ENCODE measurements at places on chromosomes 4 and X.

DNA sequence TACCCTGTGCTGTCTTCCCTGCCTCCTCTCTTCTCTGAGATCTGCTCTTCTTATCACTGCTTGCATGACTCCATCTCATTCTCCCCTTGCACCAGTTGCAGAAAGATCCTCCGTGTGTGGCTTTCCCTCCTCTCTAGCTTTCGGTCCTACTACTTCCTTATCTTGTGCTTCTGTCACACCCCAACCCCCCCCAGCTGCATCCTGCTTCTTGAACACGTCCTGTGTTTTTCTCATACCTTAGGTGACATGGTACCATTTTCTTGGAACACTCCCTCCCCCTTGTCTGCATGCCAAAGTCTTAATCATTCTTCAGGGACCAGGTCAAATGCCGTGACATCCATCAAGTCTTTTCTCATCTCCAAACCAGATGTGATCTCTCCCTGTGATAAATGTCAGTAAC lies 46.4 kb downstream of the FHL1 start:
- DNase-seq: peak; percentile 29

DNA sequence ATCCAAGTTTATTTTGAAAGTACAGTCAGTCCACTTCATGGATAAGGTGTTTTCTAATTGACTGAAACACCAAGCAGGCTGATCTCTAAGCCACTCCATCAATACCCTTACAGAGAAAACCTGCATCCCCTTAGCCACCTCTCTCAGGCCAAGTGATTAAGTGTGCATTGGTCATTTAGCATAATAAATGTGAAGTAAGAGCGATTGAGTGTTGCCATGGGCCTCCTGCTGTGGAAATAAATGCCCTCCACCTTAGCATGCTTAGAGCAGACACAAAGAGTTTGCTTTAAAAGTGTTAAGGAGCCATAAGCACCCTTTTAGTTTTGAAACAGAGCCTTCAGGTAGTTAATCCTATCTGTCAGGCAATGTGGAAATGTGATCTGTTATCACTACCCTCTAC lies 386.5 kb downstream of the GPAT3 start:
- DNase-seq: no peak

- DNase-seq: no peak
Measured at GRCh38 chr4:75048208-75048879, 115.4 kb downstream of the PARM1 start.

- no peak for DNase-seq
Measured at GRCh38 chr4:54566608-54567007, 91.1 kb upstream of the KIT start.

DNA sequence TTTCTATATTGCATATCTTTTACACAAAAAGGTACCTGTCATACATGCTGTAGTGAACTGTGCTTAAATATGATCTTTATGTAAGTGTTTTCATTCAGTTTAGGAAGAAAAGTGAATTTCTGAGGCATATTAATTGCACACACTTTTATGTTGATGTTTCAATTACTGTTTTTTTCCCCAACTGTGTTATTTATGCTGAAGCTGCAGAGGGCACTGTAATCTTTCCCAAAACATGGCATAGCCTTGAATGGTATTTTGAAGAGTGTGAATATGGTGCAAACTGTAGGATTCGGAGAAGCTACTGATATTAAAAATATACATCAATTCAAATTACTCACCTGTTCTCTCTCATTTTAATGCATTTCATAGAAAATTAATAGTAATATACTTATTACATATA lies 6.0 kb upstream of the CENPE start:
- no peak for DNase-seq

DNA sequence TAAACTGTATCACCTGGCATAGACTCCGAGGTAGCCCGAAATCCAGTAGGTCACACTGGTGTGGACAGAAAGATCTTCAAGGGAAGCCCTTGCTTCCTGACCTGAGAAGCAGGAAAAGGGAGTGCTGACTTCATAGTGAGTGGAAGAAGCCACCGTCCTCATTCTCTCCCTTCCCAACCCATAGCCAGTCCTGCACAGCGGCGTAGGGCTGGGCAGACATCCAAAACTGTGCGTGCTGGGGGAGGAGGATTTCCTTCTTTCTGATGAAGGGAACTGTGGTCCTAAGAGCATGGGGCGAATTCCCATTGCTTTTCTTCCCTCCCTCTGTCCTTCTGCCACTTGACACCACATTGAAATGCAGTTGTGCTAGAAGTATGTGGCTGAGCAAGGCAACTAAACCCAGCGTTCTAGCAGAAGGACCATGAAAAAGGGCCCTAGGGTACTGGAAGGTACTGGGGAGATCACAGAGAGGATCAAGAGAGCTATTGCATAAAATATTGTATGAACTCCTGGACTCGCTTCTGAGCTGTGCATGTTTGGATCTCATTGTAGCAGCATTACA lies 66.9 kb downstream of the STOX2 start:
- DNase-seq: no peak

- no peak for DNase-seq
Measured at GRCh38 chrX:13581554-13581953, 12.2 kb downstream of the EGFL6 start.

DNA sequence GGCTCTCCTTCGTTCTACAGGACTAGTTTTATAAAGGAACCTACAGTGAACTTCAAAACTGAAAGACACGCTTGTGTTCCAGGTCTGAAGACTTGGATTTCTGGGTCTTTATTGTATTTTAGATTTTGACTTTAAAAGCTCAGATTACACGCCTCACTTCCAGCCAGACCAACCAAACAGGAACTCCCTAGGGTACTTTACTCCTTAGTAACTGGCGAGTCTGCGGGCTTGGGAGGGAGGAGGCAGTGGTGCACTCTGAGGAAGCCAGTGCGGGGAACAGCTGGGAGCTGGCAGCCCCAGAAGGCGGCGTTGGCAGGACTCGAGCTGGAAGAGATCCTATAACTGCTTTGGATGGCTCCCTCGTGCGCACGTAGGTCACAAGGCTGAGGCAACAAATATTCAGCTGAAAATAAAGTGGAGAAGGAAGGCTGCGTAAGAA lies 391 bp upstream of the PHKA1 start:
- DNase-seq: no peak

DNA sequence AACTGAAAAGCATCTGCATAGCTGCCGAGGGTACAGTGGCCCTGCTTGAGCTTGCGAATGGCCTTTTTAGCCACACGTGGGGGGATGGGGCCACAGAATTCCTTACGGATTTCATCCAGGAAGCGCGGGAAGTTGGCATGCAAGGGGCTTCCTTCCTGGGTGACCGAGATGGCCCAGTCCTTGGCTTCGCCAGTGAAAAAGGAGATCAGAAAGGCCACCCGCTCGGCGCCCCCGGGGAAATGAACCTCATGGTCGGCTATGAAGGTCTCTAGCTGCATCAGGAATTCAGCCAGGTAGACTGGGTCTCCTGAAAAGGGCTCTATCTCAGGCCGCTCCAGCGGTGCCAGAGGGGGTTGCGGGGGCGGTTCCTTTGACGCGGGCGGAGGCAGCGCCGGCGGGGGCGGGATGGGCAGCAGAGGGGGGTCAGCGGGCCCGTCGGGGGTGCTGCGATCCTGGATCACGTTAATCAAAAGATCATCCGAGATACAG lies 909 bp downstream of the RTL5 start:
- no peak for DNase-seq

GRCh38 chr4:54066718-54067129 lies 2.3 kb upstream of the CHIC2 start:
- no peak for DNase-seq

GRCh38 chrX:2954541-2954940 lies 25.4 kb upstream of the ARSD start:
- no peak for DNase-seq

DNA sequence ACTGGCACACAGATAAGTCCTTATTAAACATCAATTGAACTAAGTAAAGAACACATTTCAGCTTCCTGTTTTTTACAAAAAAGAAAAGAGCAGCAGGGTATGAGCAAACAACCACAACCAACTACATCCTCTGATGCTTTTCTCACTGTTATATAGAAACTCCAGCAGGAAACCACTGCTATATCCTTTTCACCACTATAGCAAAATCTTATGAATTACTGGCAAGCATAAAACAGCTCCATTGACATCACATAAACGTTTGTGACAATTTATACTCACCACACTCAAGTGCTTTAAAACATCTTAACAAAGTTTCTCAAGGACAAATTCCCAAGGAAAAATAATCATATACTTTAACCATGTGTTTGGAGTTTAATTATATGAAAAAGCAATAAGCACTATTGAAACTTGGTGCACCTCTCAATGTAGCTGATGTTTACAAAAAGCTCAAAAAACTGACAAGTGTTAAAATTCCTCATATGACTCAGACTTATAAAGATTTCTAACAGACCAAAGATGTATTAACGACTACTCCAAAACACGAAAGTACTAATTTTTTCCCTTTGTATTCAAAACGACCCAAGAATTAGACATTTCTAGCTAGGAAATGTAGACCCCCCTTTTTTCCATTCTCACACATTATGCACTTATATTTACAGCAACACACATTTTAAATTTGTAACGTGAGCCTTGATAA lies 12.9 kb downstream of the GPRIN3 start:
- peak; percentile 50 for DNase-seq

- DNase-seq: no peak
Measured at GRCh38 chrX:149152941-149153340, 352.2 kb downstream of the IDS start.

DNA sequence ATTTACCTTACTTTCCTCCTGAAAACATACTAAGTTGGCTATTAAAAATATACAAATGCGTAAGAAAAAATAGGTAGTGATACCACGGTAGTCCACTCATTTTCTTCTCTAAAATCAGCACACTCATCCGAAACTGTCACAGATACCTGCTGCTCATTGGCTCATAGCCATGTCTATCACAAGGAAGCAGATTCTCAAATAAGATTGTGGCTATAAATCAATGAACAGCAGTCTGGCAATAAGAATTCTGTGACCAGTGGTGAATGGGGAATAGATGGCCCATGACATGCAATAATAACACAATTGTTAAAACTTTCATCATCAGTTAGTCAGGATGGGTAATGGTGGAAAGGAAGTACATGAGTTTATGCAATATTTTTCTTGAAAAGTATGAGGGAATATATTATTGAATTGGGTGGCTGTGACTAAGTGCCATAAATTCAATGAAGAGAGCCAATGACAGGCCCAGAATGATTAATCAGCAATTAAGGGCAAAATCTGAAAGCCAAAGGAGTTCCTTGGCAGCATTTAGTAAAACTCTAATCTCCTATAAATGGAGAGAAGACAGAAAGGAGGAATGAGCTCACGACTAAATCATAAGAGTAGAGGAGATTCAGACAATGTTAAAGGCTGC lies 202.3 kb upstream of the NEIL3 start:
- DNase-seq: no peak

- peak; percentile 68 for DNase-seq
Measured at GRCh38 chrX:53317365-53318069, 36.1 kb upstream of the IQSEC2 start.

GRCh38 chrX:54067766-54068165 lies 23.5 kb upstream of the PHF8 start:
- no peak for DNase-seq

DNA sequence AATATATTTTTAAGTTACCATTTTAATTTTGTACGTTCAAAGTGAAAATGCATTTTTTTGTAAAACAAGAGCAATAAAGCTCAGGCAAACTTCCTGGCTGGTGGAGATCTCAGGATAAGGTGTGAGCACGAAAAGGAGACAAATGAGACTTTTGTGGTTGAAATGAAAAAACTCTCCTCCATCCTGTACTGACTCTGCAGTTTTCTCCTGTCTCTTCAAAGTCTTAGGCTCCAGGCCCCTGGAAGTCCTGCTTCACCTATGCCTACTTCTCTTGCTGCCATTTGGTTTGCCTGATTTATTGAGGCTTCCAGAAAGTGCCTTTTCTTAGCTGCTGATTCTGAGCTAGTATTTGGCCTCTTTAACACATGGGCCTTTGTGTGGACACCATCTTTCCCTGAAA lies 77.7 kb downstream of the MAML3 start:
- DNase-seq: no peak

GRCh38 chrX:109974906-109975655 lies 27.8 kb upstream of the TMEM164 start:
- DNase-seq: no peak

GRCh38 chr4:138680256-138680655 lies 335.3 kb upstream of the NOCT start:
- DNase-seq: no peak

- DNase-seq: peak; percentile 55
Measured at GRCh38 chrX:79270401-79270800, 96.7 kb downstream of the ITM2A start.

GRCh38 chr4:13322681-13323101 lies 161.4 kb downstream of the RAB28 start:
- no peak for DNase-seq

DNA sequence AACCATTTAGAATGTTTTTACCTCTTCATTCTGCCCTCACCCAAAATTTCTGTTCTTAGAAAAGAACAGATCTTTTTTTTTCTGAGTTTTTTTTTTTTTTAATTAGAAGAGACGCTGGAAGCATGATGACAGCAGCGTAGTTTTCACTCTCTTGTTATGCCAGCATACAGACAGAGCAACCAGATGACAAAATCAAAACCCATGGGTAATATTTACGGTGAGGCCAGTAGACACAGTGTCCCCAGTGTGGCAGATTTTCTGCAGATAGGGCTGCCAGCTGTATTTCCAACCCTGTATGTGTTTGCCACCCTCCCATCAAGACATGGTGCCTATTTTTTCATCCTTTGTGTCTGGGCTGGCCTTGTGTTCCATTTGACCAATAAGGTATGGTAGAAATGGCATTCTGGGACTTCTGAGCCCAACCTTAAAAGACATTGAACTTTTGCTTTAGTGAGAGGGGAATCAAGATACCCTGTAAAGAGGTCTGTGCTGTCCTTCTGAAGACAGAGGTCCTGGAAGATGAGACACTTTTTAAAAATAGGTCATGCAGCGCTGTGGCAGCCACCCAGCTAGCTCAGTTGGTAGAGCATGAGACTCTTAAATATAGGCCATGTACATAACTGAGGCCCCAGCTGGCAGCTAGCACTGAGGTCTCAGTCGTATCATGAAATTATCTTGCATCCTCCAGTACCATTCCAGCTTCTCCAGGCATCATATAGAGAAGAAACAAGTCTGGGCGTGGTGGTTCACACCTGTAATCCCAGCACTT lies 6.7 kb upstream of the ZNF41 start:
- DNase-seq: no peak

DNA sequence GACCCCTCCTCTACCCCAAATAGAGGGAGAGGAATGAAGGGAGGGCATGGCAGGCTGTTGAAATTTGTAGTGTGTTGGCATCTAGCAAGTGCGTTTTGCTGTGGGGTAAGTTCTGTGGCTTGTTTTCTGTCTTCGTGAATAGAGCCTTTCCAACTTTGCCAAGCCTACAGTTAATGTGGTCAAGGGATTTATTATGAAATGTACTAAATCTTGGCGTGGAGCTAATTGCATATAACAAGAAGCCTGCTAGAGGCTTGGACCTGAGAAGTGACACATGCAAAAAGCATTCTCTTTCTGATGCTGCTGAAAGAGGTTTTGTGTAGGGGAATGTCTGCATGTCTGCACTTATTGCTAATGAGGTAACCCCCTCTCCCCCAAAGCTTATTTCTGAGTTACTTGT lies 132.2 kb downstream of the BMPR1B start:
- DNase-seq: no peak

DNA sequence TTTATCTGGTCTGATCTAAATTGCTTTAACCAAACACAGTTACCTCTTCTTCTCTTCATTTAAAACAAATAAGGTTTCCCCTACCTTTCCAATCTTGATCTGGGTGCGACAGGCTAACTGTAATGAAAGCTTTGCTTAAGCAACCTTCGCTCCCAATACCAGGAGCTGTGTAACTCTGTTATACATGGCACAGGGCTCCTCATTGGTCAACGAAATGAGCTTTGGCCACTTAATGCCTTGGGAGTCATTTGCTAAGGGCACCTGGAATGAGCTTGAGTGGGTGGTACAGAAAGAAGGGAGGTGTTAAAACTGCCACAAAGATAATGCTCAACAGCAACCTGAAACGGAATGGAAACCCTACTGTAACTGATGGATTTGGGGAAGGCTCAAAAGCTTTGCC lies 140.5 kb downstream of the CHRNA9 start:
- DNase-seq: no peak

All from naive B cell (primary cell).